Activated CD4-positive, alpha-beta T cell treated with anti-CD3 and anti-CD28 coated beads for 24 hours (primary cell): ENCODE measurements at places on chromosomes 11 and 22.

- DNase-seq: no peak
These were observed 617.1 kb downstream of the BRD1 start for GRCh38 chr22:49210606-49211005.

DNA sequence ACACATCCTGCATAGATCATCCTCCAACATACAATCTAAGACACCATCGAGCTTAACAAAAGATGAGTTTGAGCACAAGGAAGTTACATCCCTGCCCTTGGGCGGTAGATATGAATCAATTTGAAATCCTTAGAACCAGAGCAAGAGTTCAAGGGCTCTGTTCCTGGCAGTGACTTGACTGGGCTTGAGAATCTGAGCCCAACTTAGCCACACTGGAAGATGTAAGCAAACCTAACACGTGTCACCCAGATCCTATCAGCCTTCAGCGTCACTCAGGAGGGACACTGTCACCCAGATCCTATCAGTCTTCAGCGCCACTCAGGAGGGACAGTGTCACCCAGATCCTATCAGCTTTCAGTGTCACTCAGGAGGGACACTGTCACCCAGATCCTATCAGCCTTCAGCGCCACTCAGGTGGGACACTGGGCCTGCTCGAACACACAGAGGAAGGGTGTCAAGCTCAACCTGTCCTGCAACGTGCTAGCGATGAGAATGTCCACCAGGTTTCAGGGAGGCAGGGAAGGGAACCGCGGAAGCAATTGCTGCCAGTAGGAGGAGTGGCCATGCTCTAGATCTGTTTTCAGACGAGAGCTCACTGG, 32.8 kb upstream of the CTSD start:
- no peak for DNase-seq

DNA sequence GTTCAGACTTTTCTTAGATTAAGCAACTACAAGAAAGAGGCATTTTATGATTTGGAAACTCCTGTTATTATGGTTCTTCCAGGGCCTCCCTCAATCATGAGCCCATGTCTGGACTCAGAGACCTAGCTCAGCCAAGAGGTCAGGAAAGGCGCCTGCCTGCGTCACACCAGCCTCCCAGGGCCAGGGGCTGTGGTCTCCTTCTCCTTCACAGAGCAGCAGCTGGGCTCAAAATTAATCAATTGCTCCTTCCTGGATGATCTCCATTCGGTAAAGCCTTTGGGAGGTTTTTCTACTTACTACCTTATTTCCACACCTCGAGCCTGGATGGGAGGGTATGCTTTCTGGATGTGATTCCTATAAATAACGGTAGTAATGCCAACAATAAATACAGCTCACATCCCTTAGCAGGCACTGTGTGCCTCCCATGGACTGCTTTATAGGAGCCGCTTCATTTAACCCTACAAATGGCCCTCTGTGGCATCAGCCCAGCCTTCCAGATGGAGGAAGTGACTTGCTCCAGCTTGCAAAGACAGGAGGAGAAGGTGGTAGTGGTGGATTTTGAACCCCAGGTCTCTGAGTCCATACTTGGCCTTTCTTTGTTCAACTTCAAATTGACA, 1445.6 kb downstream of the TBC1D22A start:
- DNase-seq: no peak

DNA sequence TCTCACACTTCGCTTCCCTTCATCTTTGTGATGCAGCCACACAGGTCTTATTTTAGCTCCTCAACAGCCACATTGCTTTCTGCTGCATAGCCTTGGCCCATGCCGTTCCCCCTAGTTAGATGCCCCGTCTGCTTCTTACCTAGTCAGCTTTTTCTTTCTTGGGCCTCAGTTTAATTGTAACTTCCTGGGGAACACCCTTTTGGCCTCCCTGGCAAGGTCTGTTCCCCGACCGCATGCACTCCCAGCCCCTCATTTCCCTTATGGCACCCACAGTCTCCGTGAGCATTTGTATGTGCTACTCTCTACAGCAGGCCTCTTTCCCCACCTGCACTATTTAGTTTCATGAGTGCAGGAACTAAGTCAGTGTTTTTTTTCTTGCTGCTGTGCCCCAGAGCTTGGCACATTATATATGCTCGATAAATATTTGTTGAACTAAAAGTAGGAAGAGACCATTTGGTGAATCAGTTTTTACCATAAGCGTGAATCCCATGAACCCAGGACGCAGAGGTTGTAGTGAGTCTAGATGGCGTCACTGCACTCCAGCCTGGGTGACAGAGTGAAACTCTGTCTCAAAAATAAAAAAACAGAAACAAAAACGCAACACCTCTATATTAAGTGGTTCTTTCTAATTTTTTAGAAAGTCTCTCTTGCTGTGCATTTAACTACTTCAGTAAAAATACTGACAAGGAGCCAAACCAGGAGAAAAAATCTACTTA, 38.5 kb downstream of the TNRC6B start:
- DNase-seq: no peak

DNA sequence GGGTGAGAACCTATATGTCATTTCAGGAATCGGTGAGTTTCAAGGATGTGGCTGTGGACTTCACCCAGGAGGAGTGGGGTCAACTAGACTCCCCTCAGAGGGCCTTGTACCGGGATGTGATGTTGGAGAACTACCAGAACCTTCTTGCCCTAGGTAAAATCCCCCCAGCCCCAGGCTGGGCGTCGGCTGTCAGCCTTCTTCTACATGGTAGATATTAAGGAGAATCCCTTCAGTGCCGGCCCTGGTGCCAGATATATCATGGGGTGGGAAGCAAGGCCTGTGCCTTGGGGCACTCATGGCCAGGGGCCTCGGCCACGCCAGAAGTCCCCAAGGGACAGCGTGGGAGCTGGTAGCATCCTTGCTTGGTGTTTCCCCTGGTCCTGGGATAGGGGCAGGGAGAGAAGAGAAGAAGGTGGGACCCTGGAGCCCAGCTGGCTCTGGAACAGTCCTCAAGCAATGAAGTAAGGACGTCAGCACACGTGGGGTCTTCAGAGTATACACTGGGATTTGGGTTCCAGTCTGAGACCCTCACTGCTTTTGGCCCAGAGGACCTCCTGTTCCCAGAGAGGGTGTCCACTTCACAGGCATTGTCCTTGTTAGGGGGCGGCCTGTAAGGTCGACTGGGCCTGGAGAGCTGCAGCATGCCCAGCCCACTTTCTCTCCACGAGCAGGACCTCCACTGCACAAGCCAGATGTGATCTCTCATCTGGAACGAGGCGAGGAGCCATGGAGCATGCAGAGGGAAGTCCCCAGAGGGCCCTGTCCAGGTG, 6.8 kb downstream of the ZNF74 start:
- DNase-seq: no peak

GRCh38 chr11:92870196-92870832, 99.1 kb upstream of the MTNR1B start:
- DNase-seq: no peak

DNA sequence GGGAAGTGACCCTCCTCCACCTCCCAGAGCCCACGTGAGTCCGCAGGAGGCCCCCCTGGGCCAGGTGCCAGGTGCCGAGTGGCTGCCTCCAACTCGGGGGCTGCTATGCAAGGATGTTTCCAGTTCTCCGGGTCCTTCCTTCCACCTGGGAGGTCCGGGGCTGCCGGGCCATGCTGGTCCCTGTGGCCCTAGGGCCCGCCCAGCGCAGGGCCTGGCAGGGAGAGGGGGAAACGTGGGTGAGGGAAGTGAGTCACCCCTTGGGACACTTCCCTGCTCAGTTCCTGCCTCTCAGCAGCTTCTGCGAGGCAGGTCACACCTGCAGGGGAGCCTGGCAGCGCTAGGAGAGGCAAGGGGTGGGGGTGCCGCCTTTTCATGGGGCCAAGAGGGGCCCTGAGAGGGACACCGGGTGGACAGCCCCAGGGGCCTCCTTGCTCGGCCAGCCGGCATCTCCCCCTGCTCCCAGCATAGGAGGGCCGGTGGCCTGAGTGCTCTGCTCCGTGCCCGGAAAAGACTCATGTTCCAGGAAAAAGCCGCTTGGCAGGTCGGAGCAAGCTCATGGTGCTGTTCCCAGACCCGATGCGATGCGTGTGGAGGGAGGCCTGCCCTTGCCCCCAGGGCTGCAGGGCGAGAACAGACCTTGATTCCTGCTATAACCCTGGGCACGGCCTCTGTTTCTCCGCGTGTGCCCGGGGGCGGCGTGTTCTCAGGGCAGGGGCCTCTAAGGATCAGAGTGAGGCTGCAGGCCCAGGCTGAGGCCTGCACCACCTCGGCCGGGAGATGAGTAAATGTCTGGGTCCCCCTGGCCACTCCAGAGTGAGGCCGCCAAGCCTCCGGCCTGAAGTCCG, 30.3 kb upstream of the WNT7B start:
- no peak for DNase-seq

- DNase-seq: no peak
These were observed 22.5 kb downstream of the CAVIN3 start for GRCh38 chr11:6297831-6298230.

DNA sequence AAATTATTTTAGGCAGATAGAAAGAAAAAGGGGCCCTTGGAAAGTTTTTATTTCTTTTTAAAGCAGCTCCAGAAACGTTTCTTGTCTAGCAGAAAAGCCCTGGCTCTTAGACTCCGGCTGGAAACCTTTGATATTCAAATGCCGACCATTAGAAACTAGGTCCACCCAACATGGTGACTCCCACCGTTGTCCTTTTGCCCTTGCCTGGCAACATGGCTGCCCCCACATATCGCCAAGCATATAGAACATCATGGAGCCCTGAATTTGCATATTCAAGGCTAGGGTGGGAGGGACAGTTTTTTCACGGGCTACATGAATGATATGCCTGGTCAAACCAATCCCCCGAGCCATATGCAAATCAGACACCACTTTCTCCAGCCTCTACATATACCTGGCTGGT, 1379.0 kb downstream of the LRRC4C start:
- DNase-seq: no peak

DNA sequence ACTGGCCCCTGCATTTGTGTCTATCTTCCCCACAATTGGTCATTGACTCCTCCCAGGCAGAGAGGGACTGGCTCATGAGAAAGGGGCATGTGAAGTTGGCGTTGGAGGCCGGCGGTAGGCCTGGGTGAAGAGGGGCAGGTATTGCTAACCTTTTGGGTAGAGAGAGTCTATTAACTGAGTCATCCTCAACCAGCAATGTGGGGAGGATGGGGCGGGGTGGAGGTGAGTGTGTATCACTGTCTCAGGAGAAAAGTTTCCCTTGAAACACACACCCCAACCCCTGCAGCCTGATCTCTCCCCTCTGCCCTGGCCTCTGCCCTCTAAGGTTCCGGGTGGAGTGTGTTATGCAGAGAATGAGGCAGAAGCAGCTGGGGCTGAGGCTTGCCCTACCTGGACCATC, 60.1 kb upstream of the PHF21B start:
- peak; percentile 19 for DNase-seq

DNA sequence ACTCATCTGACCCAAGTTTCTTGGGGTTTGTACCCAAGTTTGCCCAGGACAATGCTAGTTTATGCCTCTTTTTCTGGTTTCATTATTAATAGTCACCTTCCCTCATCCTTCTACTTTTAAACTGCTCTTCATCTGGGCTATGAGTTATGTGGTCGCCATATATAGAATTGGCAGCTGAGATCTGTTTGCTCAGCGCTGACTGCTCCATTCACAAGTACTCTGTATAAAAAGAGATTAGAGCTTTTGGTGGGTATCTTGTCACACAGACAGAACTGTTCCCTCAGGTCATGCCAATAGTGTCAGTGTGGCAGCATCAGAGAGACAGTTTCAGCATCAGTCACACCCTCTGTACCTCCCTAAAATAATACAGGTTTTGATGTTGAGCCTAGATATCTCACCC, 326.0 kb downstream of the RAB38 start:
- no peak for DNase-seq

DNA sequence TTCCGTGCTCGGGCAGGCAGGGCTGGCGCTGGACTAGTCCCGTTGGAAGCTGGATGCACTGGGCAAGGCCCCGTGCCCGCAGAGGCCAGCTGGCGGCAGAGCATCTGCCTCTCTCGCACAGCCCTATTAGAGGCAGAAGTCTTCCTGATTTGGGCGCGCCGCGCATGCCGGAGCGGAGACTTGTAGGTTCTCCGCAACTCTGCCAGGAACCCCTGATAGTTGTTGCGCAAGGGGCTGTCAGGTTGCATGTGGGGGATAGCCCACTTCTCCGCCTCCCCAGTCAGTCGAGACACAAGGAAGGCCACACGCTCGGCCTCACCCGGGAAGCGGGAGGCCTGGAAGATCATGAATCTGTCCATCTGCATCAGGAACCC, 1.2 kb downstream of the RTL6 start:
- no peak for DNase-seq

DNA sequence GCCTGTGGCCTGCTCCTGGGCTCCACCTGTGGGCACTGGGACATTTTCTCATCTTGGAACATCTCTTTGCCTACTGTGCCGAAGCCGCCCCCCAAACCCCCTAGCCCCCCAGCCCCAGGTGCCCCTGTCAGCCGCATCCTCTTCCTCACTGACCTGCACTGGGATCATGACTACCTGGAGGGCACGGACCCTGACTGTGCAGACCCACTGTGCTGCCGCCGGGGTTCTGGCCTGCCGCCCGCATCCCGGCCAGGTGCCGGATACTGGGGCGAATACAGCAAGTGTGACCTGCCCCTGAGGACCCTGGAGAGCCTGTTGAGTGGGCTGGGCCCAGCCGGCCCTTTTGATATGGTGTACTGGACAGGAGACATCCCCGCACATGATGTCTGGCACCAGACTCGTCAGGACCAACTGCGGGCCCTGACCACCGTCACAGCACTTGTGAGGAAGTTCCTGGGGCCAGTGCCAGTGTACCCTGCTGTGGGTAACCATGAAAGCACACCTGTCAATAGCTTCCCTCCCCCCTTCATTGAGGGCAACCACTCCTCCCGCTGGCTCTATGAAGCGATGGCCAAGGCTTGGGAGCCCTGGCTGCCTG, 1.4 kb downstream of the SMPD1 start:
- no peak for DNase-seq

DNA sequence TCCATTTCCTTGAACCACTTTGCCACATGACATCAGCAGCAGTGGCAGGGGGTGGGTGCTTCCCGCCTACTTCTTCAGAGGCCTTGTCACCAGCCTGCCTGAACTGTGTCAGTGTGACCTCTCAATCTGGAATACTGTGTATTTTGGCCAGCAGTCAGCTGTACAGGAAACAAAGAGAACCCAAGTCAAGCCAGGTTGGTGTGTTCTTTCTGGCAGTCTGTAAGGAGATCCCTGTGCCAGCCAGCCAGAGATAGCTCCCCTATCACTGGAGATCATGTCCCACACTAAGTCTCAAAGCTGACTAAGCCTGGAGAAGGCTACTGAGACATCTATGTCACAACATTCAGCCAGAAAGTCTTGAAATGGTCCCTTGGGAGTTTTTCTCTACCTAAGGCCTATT, 142.1 kb downstream of the TRPC6 start:
- no peak for DNase-seq

DNA sequence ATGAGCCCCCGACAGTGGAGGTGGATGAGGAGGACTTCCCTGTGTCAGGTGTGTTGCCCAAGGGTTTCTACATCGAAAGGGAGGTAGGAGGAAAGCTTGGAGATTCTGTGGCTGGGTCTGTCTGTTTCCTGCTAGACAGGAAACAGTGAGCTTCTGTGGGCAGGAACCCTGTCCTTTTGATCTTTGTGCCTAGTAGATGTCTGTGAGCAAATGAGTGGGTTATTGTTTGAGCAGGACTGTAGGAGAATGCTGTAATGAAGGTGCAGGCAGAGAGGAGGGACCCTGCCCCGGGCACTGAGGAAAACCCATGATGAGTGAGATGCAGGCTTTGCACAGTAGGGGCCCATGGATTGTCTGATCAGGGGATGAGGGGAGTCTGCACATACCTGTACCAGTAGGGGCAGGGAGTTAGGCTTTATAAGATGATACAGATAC, 14.0 kb downstream of the USP35 start:
- DNase-seq: no peak
